Amygdala (tissue), 56 donors: ENCODE measurements at places on chromosomes 6 and 20.
A peak's percentile ranks its signal among the peaks of the same experiment; 100 is the strongest.

DNA sequence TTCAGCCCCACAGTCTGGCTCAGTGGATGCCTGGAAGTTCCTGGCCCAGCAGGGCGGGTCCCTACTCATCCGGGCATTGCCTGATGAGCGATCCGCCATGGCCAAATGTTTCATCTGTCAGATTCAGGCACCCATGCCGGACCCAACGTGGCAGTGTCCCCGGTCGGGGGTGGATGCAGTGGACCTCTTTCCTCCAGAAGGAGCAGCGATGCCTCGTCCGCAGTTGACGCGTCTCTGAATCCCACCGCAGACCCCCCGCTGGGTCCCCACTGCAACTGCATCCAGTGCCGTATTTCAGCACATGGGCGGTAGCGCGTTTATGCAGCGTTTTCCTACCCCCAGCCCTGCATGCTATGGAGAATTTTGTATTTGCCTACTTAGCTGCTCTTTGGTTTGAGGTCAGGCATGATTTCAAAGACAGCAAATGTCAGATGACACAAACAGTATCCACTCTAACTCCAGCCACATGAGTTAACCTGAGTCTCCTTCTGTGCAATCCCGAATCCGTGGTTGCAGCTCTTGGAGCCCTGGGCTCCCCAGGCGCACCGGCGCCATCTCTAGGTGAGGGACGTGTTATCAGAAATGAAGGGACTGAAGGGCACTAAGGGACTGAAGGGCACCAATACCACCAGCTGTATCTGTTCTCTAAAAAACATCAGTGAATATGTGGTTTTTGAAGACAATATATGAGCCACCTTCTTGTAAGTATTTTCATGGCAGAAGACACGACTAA is 72.6 kb upstream of the THBS2 start:
- DNase-seq = peak; percentile 16

DNA sequence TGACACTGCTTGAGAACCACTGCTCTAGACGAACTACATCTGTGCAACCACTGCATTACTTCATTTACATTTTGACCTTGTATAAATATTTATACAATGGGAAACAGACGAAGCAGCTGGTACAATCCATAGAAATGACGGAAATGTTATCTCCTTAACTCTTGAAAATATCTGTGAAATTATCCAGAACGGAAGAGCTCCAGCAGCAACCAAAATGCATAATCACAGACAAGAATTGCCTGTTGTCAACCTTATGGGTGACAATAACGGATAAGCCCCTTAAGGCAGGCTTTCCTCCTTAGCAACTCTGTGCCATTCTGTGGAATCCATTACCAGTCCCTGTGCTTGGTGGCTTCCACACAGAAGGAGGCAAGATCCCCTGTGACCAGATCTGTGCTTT is 115.4 kb downstream of the DTNBP1 start:
- no peak for DNase-seq

DNA sequence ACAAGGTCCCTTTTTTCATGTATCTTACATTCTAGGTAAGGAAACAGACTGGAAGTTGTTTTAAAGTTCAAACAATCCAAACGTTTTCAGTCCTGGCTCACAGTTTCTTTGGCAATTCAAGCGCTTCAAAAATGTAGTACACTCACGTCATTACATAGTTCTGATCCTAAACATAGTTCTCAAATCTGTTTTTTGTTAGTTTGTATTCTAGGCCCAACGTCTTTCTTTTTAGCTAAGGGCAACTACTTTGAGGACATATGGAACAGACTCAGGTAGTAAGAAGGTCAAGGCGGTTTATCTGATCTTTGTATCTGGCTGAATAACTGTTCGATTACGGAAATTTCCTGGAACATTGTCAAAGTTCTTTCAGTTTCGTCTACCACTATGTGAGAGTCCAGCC is 36.9 kb upstream of the PLCB4 start:
- DNase-seq = no peak

GRCh38 chr20:42549496-42549895 is 640.2 kb downstream of the PTPRT start:
- no peak for DNase-seq

- peak; percentile 21 for DNase-seq
Observed at GRCh38 chr6:158762787-158763433, 56.3 kb downstream of the EZR start.

DNA sequence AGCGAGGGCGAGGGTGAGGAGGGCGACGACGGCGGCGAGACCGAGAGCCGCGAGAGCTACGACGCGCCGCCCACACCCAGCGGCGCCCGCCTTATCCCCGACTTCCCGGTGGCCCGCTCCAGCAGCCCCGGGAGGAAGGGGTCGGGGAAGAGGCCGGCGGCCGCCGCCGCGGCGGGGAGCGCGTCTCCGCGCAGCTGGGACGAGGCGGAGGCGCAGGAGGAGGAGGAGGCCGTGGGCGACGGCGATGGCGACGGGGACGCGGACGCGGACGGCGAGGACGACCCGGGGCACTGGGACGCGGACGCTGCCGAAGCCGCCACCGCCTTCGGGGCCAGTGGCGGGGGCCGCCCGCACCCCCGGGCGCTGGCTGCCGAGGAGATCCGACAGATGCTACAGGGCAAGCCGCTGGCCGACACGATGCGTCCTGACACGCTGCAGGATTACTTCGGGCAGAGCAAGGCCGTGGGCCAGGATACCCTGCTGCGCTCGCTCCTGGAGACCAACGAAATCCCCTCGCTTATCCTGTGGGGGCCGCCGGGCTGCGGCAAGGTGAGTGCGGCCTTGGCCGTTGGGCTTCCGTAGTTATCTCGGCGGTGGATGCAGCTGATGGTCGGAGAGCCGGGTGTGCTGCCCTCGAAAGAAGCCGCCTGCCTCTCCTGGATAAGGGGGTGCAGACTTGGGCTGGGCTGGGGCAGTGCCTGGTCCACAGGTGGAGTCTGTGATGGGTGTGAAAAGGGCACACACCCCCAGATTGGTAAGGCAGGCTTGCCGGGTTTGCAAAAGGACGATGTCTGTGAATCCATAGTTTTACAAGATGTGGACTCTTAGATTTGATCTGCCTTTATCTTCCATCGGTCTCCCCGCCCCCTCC is 938 bp downstream of the WRNIP1 start:
- DNase-seq = no peak

DNA sequence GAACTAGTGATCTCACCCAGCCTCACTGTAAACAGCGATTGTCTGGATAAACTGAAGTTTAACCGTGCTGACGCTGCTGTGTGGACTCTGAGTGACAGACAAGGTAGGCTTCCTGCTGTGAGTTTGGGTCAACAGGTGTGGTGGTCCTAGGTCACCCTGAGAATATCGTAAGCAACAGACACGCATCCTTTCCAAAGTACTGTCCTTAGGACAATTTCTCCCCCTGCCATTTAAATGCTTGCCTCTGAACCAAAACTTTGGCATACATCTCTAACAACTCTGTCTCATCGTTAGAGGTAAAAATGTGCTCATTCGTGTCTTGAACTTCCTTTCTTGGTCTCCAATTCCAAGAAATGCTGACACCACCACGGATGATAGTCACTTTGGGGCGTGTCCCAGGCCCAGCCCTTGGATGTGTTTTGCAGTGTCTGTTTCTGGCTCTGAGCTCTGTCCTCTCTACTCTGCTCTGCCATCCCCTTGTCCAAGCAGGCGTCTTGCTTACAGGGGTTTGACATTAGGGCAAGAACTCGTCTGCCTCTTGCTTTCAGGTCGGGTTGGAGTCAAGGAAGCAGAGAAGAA is 95.5 kb downstream of the EYA2 start:
- no peak for DNase-seq

GRCh38 chr6:163243692-163244589 is 170.6 kb upstream of the QKI start:
- no peak for DNase-seq

- peak; percentile 62 for DNase-seq
Observed at GRCh38 chr6:128882991-128883611, at the start of gene LAMA2. TSS of gene LAMA2 (plus strand) at chr6:128883138. CDS start at chr6:128883246, 108 bp downstream.

- no peak for DNase-seq
Observed at GRCh38 chr20:47586649-47587294, 85.1 kb downstream of the NCOA3 start.

DNA sequence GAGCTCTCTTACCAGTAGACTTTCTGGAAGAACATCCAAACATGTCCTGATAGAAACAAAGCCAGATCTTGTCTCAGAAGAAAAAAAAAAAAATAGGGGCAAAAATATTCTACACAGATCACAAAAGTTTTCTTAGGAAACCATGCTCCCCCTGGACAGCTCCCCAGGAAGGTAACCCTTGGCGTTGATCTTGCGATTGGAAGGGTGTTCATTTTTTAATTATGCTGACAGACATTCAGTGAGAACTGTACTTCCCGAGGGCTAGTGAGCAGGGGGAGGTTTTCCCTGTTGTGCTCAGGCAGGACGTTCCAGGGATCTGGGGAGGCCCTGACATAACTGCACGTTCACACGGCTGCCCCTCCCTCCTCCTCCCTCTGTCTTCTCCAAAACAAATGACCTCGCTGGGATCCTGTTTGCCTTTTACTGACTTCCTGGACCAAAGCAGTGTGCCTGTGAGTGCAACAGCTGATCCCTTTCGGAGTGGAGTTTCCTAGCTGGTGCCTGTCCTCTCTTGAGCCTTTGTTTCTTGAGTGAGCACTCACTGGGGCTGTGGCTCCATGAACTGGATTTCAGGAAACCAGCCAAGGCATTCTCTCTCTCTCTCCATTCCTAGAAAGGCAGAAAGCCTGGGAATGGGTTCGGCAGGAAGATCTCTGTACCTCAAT is 46.7 kb downstream of the MARCKS start:
- no peak for DNase-seq
